ENCODE measurements at places on chromosomes 3 and 15.

GRCh38 chr3:141419946-141420345 lies 51.6 kb downstream of the ZBTB38 start:
- peaks cover 35% of the 10 kb centered on the region for H3K36me3 ChIP-seq
- H3K27me3 ChIP-seq, result no peaks in the 10 kb centered on the region
- H3K27ac ChIP-seq, result peak overlapping the region; percentile 81
- no peak overlapping the region for H3K4me3 ChIP-seq
- peaks cover 34% of the 10 kb centered on the region for H3K4me1 ChIP-seq

DNA sequence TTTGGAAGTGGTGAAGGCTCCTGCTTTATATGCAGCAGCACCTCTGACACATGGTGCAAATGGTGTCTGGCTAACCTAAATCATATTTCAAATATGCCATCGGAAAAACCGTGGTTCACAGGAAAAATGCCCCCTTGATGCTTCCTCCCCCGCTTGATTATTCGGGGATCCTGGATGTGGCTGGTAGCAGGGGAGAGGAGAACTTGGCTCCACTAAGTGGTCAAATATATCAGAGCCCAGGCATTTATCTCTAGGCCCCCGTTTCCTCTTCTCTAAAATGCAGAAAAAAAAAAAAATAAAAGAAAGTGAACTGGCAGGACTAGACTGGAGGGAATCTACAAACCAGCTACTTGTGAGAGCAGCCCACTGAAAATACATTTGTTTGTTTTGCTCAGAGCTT lies 18.2 kb upstream of the ATP2B2 start:
- no peaks in the 10 kb centered on the region for H3K36me3 ChIP-seq
- H3K4me3 ChIP-seq, result no peak overlapping the region
- H3K4me1 ChIP-seq, result no peaks in the 10 kb centered on the region
- peaks cover 57% of the 10 kb centered on the region for H3K27me3 ChIP-seq
- DNase-seq, result no peak

- no peak overlapping the region for H3K27ac ChIP-seq
- no peaks in the 10 kb centered on the region for H3K4me1 ChIP-seq
- no peak overlapping the region for H3K4me3 ChIP-seq
- no peaks in the 10 kb centered on the region for H3K27me3 ChIP-seq
- no peak for DNase-seq
Observed at GRCh38 chr15:63920504-63921175, 86.9 kb upstream of the HERC1 start.

- no peak overlapping the region for H3K4me3 ChIP-seq
- no peaks in the 10 kb centered on the region for H3K27me3 ChIP-seq
- DNase-seq, result peak; percentile 39
- H3K36me3 ChIP-seq, result no peaks in the 10 kb centered on the region
- peaks cover 12% of the 10 kb centered on the region for H3K4me1 ChIP-seq
Observed at GRCh38 chr15:76433798-76434400, 97.3 kb downstream of the ISL2 start.

GRCh38 chr15:50164458-50164857 lies 17.5 kb upstream of the SLC27A2 start:
- H3K4me3 ChIP-seq, result no peak overlapping the region
- H3K27me3 ChIP-seq, result no peaks in the 10 kb centered on the region
- H3K27ac ChIP-seq, result no peak overlapping the region
- H3K36me3 ChIP-seq, result no peaks in the 10 kb centered on the region
- DNase-seq, result peak; percentile 51

GRCh38 chr3:13588221-13588701 lies 39.3 kb downstream of the FBLN2 start:
- no peaks in the 10 kb centered on the region for H3K36me3 ChIP-seq
- peaks cover 11% of the 10 kb centered on the region for H3K4me1 ChIP-seq
- H3K27ac ChIP-seq, result no peak overlapping the region

- DNase-seq, result peak; percentile 14
- H3K4me3 ChIP-seq, result no peak overlapping the region
- H3K27ac ChIP-seq, result no peak overlapping the region
- no peaks in the 10 kb centered on the region for H3K36me3 ChIP-seq
- H3K4me1 ChIP-seq, result 0 out of 2 replicates have a peak, but pooled peaks cover 4% of the 10 kb centered on the region
Observed at GRCh38 chr3:175655351-175655750, 796.2 kb downstream of the NAALADL2 start.

DNA sequence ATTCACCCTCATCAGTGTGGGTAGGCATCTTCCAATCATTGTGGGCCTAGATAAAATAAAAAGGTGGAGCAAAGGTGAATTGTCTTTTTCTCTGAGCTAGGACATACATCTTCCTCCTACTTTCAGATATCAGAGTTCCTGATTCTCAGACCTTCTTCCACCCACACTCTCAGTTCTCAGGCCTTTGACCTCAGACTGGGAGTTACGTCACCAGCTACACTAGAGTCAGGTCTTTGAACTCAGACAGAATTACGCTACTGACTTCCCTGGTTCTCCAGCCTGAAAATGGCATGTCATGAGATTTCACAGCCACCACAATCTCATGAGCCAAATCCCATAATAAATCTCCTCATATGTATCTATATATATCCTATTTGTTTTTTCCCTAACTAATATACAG lies 39.0 kb downstream of the STRIT1 start:
- H3K27me3 ChIP-seq, result no peaks in the 10 kb centered on the region
- H3K27ac ChIP-seq, result no peak overlapping the region
- no peaks in the 10 kb centered on the region for H3K36me3 ChIP-seq
- DNase-seq, result no peak
- H3K4me3 ChIP-seq, result no peak overlapping the region

GRCh38 chr3:98536456-98537017 lies 4.8 kb downstream of the GPR15 start:
- H3K4me3 ChIP-seq, result no peak overlapping the region
- DNase-seq, result no peak
- H3K36me3 ChIP-seq, result no peaks in the 10 kb centered on the region
- H3K4me1 ChIP-seq, result no peaks in the 10 kb centered on the region
- no peak overlapping the region for H3K27ac ChIP-seq

Measured in GM23248 (cell line).